Stimulated activated naive CD4-positive, alpha-beta T cell (primary cell): ENCODE measurements at places on chromosomes 4 and X.

DNA sequence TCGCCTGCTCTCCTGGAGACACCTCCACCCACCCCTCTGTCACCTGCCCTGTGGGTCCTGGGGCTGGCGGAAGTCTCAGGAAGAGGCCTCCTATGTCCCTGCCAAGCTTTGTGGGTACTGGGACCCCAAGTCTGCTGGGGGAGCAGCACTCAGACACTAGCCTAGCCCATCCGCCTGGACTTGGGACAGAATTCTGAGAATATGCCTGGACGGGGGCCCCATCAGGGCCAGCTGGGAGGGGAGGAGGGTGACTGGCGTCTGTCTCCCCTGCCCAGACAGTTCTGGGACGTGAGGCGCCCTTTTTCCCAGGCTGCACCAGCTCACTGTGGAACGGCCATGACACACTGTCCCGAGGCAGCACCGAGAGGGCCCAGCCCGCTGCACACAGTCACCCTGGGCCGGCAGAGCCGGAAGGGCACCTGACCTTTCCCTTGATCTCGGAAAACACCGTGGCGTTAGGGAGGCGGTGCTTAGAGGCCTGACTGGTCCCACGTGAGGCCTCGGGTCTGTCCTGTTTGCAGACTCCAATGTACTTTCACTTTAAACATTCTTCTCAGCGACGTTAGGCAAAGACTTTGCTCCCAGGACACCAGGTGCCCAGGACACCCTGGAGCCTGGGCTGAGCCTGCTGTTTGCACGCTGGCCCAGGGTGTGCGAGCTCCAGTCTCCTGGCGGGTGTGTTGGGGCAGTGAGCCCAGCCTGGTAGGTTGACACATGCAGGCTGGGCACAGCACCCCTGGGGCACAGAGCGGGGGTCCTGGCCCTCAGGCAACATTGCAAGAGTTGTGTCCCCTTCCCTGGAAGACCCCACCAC lies 700 bp downstream of the SLC26A1 start:
- no peak for DNase-seq

GRCh38 chr4:174538123-174538875 lies 16.0 kb upstream of the HPGD start:
- DNase-seq = no peak

GRCh38 chr4:111433441-111433840 lies 711.8 kb upstream of the FAM241A start:
- no peak for DNase-seq

DNA sequence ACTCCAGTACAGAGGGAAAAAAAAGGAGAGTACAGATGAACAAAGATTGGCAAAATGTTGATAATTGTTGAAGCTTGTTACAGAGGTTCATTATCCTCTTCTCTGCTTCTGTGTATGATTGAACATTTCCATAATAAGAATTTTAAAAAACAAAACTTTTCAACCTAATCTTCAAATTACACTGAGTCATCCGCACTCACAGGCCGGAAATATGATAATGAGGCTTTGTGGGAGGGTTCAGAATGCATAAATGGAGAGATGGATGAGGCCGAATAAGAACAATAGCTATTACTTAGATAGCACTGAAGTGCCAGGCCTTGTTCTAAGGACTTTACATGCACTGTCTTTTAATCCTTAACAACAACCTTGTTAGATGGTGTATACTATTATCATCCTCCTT lies 4.6 kb upstream of the ERCC6L start:
- no peak for DNase-seq

- peak; percentile 46 for DNase-seq
Observed at GRCh38 chrX:119690921-119691716, 1.8 kb downstream of the SEPTIN6 start.

GRCh38 chr4:19927381-19927780 lies 324.3 kb upstream of the SLIT2 start:
- DNase-seq = no peak

DNA sequence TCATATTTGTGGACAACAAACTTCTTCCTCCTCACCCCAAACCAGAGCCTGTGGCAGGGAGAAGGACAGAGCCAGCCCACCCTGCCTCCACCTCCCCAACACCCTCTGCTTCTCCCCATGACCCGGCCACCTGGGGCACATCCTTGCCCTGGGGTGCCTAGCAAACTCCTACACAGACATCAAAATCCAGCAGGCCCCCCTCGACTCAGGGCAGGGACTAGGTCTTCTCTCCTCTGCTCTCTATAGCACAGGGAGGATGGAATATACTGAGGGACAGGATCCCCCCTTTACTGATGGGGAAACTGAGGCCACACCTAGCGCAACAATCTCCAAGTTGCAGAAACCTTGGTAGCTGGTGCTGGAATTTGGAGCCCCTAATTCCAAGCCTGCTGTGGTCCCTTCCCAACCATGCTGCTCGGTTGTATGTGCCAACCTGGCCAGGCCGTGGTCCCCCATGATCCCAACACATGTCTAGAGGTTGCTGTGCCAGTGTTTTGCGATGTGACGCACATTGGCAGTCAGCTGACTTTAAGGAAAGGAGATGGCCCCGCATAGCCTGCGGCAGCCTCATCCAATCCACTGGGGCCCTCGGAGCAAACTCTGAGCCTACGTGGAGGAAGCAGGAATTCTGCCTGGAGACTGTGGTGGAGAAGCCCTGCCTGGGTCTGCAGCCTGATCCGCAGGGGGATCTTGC lies 53.9 kb upstream of the ADRA2C start:
- DNase-seq = no peak

GRCh38 chrX:31497086-31497485 lies 425.2 kb upstream of the FTHL17 start:
- DNase-seq = no peak

- no peak for DNase-seq
Observed at GRCh38 chr4:101793397-101793796, 2.9 kb downstream of the BANK1 start.

- DNase-seq = no peak
Observed at GRCh38 chrX:31291131-31291530, 219.3 kb upstream of the FTHL17 start.

DNA sequence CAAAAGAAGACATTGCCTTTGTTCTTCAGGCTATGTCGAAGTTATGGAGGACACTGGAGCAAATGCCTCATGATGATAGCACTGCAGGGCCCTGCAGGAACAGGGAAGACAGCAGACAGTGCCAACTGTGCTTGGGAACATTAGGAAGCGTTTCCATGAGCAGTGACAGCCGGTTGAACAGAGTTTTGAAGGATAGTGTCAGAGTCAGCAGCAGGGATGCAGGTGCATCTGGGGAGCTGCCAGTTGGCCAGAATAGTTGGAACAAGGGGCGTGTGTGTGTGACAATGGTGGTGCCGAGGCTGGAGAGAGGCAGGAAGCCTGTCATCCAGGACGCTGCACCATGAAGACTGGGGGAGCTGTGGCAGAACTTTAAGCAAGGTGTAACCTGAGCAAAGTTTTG lies 88.6 kb downstream of the SHROOM3 start:
- DNase-seq = no peak

DNA sequence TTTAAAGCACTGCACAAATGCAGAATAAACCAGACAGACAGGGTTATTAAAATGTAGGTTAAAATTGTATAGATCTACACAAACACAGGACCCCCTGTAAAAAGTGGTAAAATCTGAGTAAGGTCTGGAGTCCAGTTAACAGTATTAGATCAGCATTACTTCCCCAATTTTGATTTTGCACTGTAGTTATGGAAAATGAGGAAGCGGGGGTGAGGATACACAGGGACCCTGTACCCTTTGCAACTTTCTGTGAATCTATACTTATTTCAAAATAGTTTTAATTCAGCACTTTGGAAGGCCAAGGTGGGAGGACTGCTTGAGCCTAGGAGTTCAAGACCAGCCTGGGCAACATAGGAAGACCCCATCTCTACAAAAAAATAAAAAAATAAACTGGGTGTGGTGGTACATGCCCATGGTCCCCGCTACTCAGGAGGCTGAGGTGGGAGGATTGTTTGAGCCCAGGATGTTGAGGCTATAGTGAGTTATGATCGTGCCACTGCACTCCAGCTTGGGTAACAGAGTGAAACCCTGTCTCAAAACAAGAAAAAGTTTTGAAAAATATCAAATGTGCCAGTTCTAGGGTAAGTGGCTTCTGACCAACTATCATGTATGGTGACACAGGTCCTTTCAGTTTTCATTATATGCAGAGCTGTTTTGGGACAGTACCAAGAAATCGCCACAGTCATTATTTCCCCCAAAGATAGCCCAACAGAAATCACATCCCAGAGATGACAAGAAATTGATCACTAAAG lies 17.7 kb downstream of the SEL1L3 start:
- DNase-seq = no peak

GRCh38 chr4:72318421-72319170 lies 250.4 kb downstream of the ADAMTS3 start:
- DNase-seq = no peak

DNA sequence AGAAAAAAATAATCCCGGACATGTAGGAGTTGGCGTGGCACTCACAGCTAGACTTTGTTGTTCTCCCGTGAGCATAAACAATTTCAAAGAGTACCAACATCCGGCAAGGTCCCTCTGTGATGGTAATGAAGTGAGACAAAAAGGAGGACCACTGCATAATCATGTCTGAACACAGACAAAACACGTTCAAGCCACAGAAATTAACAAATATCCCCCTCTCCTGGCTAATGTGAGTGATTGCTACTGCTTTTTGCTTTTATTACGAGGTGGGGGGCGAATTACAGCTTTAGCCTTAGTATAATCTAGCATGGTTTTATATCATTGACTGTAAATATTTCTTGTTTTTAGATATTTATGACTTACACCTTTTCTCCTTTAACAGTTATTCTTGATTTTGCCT lies 118.5 kb downstream of the PLS3 start:
- no peak for DNase-seq

GRCh38 chr4:7466904-7467303 lies 32.2 kb upstream of the PSAPL1 start:
- no peak for DNase-seq

DNA sequence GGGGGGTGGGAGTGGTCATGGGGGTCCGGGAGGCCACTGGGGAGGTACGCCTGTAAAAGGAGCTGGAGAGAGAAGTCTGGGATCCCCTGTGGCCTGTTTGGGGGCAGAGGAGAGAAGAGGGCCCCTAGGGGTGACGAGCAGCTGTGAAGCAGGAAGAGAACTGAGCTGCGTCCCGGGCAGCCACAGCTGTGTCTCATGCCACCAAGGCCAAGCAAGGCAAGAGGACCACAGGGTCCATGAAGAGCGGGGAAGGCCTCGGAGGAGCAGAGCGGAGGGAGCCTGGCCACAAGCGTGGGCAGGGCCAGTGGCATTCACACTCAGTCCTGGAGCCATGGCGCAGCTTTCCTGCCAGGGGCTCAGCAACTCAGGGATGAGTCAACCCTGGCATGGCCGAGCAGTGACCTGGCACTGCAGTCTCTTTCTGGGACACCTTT lies 13.6 kb upstream of the NAT8L start:
- DNase-seq = no peak

DNA sequence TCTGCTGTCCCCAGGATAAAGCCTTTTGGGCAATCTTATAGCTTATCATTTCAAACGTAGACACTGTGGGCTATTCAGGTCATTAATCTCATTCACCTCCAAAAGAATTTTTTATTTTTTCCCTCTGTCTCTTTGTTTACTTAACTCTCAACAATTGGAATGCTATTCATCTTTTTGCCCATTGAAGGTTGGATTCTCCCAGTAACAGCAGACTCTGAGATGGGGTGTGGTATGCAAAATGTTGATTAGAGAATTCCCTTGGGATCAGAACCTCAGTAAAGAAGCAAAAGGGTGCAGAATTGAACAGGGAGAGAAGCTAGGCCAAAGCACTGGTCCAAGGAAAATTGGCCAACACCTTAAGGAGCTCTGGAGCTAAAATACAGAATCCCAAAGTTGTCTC lies 60.4 kb downstream of the CAMK2D start:
- no peak for DNase-seq

- peak; percentile 80 for DNase-seq
Observed at GRCh38 chrX:129781134-129781672, 1.5 kb downstream of the SASH3 start.

GRCh38 chrX:41025926-41026701 lies 59.1 kb upstream of the USP9X start:
- no peak for DNase-seq

DNA sequence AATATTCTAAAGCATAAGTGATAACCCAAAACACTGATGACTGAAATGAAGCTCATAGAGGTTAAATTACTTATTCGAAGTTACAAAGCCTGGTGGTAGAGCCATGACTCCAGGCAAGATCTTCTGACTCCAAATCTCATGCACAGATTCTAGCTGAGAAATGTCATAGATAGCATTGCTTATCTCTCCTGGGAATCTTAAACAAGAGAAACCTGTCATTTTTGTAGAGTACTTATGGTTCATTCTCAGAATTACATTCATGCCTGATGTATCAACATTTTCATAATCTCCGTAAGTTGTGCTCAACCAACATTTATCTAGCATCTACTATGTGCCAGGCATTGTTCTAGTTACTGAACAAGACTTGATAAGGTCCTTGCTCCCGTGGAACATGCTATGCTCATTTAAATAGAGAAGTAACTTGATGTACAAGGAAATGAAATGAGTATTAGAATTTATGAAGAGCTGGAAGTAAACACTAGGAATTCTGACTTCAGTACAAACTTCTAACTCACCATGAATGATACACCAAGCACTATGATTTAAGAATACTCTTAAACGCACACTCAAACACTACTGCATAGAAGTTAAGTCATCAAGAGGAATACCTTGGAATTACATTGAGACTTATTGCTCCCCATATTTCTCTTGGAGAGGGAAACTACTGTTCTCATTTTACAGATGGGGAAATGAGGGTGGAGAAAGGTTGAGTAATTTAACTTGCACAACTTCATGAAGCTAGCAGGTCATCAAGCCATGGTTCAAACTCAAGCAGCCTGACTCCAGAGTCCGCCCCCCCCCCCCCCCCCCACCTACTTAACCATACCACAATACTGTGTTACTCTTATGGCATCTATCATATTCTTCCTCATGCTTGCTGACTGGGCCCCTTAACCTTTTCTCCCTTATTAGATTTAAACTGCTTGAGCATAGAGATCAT lies 45.4 kb downstream of the MBNL3 start:
- DNase-seq = no peak

DNA sequence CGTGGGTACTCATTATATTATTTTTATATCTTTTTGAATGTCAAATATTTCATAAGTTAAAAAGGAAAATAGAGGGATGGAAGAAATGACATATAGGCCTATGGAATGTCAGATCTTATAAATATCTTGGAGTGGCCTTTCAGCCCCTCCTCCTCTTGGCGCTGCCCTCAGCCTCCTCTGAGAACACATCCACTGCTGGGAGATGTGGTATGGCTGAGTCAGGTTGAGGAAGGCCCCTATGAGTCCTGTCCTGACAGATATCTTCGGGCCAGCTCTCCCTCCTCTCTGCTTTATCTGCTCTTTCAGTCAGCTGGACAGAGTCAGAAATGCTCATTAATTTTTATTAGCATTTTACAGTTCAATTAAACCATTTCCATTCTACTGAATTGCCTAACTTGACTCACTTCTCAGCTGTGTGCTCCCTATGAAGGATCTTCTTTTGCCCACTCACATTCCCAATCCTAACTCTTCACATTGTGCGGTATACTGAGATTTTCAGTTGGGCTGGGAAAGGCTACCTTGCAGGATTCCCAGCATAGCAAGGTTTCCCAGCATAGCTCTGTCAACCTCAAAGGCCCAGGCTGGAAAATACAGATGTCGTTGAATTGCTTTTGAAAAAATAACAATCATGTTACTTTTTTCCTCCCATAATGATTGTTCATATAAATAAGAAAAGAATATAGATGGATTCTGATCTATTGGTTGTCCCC lies 128.0 kb downstream of the ARHGEF9 start:
- no peak for DNase-seq

- no peak for DNase-seq
Observed at GRCh38 chrX:20225488-20225833, 41.2 kb downstream of the RPS6KA3 start.

- no peak for DNase-seq
Observed at GRCh38 chr4:9976781-9977180, 44.5 kb downstream of the SLC2A9 start.

GRCh38 chr4:177322266-177322665 lies 12.6 kb downstream of the NEIL3 start:
- DNase-seq = no peak
